ENCODE measurements at places on chromosomes 13 and 19.

DNA sequence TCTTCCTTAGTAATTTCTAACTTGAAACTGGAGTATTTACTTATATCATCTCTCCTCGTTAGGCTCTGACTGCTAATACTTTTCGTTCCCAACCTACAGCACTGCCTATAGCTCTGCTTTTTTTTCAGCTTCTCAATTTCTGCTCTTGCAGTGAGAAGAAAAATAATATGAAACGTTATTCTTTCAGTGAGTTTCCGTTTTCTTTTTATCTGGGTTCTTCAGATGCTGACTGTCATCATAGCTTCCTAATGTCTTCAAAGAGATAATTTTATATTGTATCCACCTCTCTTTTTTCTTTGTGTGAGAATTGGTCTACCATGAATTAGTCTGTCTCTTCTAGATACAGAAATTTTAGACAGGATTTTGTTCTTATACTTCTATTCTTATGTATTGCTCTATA is 454.9 kb downstream of the LMO7 start:
- no peak for DNase-seq

- no peak for DNase-seq
Observed at GRCh38 chr13:47117268-47117667, 220.4 kb upstream of the HTR2A start.

- no peak for DNase-seq
Observed at GRCh38 chr13:71877256-71877653, 10.3 kb upstream of the DACH1 start.

DNA sequence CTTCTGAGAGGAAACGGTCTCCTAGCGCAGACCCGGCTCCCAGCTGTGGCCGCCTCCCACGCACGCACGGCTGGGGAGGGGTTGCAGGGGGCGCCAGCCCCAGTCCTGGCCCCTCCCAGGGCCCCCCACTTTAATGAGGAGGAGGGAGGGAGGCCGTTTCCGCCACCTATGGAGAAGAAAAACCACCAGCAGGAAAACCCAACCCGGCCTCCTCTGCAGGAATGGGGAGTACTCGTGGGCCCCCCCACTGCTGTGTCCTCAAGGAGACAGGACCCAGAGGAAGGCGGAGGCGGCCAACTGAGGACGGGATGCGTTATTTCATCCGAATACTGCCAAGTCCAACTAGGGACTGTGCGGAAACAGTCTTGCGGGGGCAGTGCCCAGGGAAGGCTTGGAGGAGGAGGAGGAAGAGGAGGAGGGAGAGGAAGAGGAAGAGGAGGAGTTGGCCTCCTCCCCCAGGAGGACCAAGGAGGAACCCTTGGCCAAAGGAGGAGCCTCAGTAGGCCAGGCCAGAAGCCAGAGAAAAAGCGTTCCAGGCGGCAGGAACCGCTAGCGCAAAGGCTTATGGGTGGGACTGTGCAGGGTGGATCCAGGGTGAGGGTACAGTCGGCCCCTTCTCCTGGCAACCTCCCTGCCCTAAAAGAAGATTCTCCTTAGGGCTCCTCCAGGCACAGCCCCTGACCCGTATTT is 3.9 kb upstream of the SSBP4 start:
- DNase-seq, result no peak

DNA sequence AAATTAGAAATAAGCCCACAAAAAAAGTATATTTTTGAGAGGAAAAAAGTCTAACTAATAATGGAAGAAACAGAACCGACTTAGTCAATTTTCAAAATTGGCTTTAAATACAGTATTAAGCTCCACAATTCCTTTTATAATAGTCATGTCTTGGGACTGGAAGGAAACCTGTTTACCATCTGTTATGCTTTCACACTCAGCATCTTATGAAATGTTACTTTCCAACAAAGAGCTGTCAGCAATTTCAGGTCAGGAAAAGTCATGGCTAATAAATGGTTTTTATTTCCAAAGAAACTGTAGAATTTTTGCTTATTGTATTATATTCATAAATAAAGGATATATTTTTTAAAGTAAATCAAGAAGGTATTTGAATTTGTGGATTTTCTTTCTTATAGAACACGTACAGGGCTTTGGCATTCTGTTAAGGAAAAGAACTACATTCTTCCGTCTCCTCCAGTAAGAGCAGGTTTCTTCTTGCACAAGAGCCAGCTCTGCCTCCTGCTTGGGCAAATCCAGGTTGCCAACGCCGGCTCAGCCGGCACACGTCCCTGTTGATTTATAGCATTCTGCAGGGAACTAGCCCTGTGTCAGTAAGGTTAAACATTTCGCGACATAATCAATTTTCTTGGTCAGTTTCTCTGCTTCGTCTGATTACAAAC is 52.9 kb upstream of the GPR12 start:
- DNase-seq, result no peak

- no peak for DNase-seq
Observed at GRCh38 chr13:72508392-72508791, 219.0 kb downstream of the MZT1 start.

- DNase-seq, result peak; percentile 95
Observed at GRCh38 chr19:4139614-4140236, 13.7 kb upstream of the CREB3L3 start.

- no peak for DNase-seq
Observed at GRCh38 chr13:76759877-76760276, 126.3 kb downstream of the KCTD12 start.

- no peak for DNase-seq
Observed at GRCh38 chr13:100280681-100281080, 191.8 kb downstream of the PCCA start.

GRCh38 chr13:94550062-94550738 is 45.8 kb downstream of the TGDS start:
- no peak for DNase-seq

- no peak for DNase-seq
Observed at GRCh38 chr13:85738696-85739320, 60.4 kb downstream of the SLITRK6 start.

- DNase-seq, result no peak
Observed at GRCh38 chr13:112783978-112784371, 94.1 kb downstream of the ATP11A start.

DNA sequence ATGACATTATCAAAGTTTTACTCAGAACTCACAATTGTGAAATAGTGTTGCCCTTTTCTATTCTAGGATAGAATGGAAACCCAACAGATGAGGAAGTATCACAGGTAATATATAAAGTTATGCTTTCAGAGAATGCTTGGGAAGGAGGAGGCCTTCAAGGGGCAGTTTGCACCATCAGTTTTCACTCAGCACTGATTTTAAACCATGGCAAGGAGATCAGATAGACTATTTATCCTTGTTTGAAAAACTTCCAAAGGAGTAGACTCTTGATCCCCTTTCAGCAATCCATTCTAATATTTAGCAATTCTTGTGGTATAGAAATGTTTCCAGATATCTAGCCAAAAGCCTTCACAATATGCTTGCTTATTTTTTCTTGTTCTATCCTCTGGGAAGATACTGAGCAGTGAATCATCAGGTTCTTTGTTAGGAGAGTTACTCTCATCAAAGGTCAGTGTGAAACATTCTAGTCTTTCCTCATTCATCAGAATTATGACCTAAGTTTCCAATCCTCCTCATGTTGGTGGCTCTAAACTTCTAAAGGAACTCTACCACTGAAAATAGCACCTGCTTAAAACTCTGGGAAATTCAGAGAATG is 3.8 kb downstream of the GPC6 start:
- no peak for DNase-seq

GRCh38 chr13:108572782-108573211 is 56.6 kb upstream of the MYO16 start:
- DNase-seq, result no peak

GRCh38 chr13:79936368-79937136 is 404.4 kb downstream of the SPRY2 start:
- DNase-seq, result no peak

- no peak for DNase-seq
Observed at GRCh38 chr13:29452773-29453616, 142.5 kb downstream of the SLC7A1 start.

DNA sequence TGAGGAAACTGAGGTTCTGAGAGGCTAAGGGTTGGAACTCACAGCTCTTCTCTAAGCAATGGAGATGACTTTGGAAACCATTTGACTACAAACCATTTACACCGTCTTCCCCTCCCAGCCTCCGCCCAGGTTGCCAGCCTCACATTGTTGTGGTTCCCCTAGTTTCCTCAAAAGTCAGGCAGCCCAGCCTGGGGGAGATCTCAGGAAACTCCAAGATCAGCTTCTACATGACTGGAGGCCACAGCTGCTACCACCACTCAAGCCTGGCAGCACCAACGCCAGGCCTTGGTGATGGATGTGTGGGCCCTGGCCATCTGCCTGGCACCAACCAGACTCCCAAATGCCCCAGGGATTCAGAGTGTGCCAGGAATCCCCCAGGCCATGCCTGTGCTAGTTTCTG is 207.9 kb downstream of the TSHZ3 start:
- DNase-seq, result no peak

GRCh38 chr13:113400621-113401451 is 36.9 kb upstream of the GRTP1 start:
- DNase-seq, result no peak

DNA sequence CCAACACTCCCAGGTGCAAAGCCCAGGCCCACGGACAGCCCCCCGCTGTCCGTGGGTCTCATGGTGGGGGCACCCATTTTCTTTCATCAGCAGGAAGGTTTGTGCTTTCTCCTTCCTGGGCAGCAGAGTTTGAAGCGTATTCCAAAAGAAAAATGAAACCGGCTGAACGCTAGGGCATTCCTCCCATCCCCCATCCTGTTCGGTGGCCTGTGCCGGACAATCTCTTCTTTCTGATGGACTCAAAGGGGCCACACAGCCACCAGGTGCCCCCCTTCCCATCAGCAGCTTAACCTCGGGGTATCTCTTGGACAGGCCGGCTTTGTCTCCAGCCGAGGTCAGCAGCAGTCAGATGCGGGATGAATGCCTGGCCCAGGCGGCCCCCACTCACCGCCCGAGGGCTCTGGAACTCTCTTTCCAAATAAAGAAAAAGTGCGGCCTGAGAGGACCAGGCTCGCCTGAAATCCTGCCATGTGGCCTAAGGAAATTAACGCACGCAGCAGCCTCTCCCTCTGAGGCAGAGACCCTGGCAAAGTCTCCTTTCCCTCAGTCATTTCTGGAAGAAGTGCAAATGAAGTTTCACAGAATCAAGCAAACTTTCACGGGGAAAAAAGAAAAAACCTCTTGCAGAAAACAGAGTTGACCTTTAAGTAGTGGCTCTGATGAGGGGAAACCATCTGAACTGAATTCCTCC is 67.8 kb downstream of the RASA3 start:
- DNase-seq, result no peak

DNA sequence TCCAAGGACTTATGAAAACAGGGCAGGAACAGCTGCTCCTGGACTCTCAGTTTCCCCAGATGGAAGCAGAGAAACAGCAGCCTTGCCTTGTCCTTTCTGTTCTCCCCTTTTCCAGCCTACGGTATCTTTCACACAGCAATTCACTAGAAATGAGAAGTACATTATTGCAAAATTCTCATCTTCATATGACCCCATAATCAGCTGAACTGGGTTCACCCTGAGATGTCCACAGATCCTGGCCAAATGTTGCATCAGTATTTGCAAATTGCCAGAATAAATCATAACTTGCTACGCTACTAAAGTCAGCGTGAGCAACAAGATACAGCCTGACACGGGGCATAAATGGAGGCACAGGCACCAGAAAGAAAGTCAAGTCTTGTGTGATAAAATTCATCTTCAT is 16.1 kb downstream of the VSTM1 start:
- DNase-seq, result no peak

GRCh38 chr19:43774103-43774939 is 6.5 kb downstream of the KCNN4 start:
- DNase-seq, result no peak

DNA sequence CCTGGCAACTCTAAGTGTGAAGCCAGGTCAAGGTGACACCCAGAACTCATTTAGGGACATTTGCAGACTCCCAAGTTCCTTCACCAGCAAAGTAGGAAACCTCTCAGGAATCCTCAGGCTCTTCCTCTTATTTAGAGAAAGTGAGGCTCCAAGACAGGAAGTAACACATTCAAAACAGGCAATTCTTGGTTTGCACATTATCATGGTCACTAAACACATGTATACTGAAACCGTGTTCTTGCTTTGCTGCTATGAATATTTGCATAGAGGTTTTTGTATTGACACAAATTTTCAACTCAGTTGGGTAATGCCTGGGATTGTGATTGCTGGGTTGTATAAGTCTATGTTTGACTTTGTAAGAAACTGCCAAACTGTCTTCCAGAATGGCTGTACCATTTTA is 13.2 kb upstream of the URI1 start:
- no peak for DNase-seq

GRCh38 chr13:33008946-33009722 is 7.1 kb upstream of the KL start:
- DNase-seq, result no peak

DNA sequence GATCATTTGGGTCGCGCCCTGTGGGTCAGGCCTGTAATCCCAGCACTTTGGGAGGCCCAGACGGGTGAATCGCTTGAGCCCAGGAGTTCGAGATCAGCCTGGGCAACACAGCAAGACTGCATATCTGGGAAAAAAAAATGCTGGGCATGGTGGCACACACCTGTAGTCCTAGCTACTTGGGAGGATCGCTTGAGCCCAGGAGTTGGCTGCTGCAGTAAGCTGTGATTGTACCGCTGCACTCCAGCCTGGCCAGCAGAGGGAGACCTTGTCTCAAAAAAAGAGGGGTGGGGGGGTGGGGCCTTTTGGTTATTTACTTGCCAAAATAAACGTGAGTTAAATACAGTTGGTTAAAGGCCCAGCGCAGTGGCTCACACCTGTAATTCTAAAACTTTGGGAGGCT is 9.8 kb upstream of the ZNF544 start:
- DNase-seq, result peak; percentile 29

GRCh38 chr13:67303661-67304333 is 73.7 kb upstream of the PCDH9 start:
- no peak for DNase-seq

DNA sequence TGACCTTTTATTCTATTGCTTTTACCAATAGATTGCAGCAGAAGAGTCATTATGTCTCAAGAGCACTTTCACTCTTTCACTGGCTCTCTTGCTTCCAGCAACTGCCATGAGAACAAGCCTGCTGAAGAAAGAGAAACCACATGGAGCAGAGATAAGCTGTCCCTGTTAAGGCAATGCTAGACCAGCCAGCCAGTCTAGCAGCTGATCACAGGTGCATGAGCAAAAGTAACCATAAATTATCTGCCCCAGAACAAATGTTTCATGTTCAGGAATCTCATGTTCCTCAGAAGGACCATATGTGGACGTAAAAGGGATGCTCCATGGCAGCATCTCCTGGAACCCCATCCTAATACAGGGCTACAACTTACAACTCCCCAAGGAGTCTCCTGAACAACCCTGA is 20.4 kb upstream of the DCLK1 start:
- no peak for DNase-seq

DNA sequence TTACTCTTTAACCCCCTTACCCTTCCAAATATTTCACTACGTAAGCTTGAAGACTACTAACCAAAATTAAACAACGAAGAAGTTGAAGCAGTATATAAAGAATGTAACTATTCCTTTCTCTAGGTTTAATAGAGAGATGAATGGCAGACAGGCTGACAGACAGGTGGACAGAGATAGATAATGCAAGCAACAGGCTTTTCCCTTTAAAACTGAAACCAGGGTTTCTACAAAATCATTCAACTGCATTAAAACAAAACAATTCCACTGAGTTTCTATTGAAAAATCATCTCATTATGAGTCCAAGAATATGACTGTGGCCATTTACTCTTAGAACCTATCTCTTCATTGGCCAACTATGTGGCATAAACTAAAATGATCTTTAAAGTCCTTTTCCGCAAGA is 15.2 kb downstream of the LNX2 start:
- no peak for DNase-seq

GRCh38 chr19:7521551-7522071 is 813 bp upstream of the MCOLN1 start:
- no peak for DNase-seq

GRCh38 chr13:32530841-32531253 is 7.7 kb downstream of the N4BP2L2 start:
- no peak for DNase-seq
